ENCODE measurements at places on chromosomes 6 and 20. TPM values are rescaled to one million over a fixed set of nuclear protein-coding genes. Genes with fewer than 3 reads are reported as not detected.

DNA sequence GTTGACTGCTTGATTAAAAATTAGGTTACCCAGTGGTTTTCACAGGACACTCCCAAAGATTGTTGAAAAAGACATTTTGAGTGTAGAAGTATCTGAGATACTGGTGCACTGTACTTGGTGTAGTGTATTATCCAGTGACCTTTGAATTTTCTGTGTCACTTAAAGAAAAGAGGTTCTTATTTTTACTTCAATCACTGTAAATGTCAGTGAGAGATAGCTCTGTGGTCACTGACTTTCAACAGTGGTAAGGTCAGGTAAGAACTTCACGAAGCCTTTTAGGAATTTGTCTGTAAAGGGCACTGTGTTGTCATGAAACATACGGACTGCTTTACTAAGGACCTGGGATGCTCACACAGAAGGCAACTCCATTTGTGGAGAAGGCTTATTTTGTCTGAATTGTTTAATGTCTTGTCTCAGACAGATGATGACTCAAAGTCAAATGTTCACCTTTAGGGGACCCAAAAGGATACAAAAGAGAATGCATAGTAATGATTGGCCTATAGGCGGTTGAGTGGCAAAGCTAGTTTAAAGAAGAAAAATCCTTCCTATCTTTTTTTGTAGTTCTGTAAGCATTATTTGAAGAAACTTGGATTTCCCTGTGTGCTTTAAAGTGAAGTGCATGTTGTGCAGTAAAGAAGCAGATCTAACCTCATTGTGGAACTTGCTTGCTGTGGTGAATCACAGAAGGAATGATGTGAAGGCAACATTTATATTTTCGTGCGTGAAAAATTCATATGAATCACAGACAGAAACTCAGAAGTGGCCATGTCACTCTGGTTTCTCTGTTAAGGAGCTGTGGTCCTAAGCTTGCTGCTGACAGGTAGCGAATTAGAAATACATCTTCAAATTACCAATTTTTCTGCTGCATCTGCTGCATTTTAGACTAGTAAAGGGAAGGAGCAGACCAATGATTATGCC, 47.3 kb downstream of the ZFAND3 start:
- no peak for DNase-seq
- H3K27me3 ChIP-seq = no peaks in the 10 kb centered on the region
- no peaks in the 10 kb centered on the region for H3K36me3 ChIP-seq
- no peak overlapping the region for H3K27ac ChIP-seq
- peaks cover 53% of the 10 kb centered on the region for H3K4me1 ChIP-seq
- H3K4me3 ChIP-seq = no peak overlapping the region

GRCh38 chr6:2542858-2543218, 207.9 kb downstream of the MYLK4 start:
- H3K4me3 ChIP-seq = no peak overlapping the region
- H3K27ac ChIP-seq = no peak overlapping the region
- peaks cover 6% of the 10 kb centered on the region for H3K27me3 ChIP-seq
- H3K36me3 ChIP-seq = no peaks in the 10 kb centered on the region
- no peaks in the 10 kb centered on the region for H3K4me1 ChIP-seq
- no peak for DNase-seq

DNA sequence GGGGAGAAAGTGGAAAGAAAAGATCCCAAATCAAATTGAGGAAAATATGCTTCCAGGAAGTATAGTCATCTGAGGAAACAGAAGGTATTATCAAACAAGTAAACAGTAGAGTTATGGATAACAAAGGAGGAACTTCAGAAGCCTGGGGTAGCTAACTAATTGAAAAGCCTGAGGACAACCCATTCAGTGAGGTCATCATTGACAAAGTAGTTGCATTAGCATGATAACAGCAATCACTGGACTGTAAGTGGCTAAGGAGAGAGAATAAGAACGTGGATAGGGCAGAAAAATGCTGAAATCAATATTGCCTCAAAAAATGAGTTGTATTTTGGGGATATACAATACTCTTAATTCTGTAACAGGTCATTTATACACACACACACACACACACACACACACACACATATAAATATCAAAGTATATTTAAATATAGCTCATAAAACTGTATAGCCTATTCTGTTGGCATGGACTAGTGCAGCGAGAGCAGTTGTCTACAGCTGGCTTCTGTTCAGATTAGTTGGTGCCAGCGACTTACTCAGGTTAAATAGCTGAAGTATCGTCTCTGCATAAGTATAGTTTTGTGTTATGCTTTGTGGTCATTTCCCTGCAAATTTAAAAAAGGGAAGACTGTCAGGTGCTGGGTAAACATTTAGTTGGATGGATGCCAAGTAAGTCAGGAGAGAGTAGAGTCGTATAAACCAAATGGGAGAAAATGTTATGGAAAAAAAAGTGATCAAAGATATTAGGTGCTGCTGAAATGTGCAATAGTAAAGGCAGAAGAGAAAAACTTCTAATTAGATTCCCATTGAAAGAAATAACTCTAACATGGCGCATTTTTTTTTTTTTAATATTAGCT, 33.8 kb upstream of the CTAGE9 start:
- H3K4me3 ChIP-seq = no peak overlapping the region
- H3K36me3 ChIP-seq = no peaks in the 10 kb centered on the region
- no peaks in the 10 kb centered on the region for H3K27me3 ChIP-seq
- H3K27ac ChIP-seq = no peak overlapping the region
- DNase-seq = no peak
- no peaks in the 10 kb centered on the region for H3K4me1 ChIP-seq

DNA sequence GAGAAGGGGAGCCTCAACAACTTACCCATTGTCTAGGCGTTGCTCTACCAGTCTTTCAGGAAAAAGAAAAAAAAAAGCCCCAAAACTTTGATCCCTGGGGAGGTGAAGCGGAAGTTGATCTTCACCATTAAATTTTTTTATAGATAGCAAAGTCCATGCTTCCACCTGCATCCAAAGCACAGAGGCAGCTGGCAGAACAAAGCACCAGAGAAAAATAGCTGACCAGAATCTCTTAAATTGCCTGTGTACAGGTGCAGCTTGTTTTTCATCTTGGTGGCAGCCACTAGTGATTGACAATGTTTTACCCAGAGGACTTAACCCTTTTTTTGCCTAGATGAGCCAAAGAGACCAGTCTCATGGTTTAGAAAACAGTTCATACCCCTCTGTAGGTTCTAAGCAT, 86.0 kb downstream of the MYB start:
- H3K27ac ChIP-seq = no peak overlapping the region
- no peaks in the 10 kb centered on the region for H3K36me3 ChIP-seq
- no peaks in the 10 kb centered on the region for H3K27me3 ChIP-seq
- DNase-seq = no peak

The CAGE1 gene
- 0.19 TPM for total RNA-seq

DNA sequence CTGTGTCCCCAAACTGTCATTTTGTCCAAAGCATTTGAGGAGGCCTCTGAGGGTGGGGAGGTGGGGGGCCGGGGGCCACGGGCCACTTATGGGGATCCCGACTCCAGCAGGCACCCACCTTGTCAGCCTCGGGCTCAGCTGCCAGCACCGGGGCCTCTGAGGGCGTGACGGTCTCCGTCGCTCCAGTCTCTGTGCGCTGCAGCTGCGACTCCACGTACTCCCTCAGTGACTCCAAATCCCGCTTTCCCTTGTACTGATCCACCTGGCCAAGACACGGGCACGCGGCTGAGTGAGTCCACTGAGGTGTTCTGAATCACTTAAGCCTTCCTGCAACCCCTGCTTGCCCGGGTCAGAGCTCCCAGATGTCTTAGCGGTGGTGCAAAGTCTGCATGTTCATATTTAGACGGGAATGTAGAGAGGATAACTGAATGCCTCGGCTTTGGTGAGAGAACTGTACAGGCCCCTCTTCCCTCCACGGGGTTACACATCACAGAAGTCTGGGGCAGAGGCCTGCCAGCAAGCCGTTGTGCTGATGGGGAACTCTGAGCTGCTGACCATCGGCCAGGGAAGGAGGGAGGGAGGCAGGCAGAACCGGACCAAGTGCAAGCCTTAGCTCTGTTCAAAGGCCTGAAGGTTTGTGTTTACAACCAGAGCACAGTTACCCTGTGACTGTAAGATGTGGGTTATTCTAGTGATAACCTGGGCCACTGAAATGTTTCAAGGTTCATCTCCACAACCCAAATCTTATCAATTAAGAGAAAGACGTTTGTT, 21.8 kb downstream of the TXNDC5 start:
- no peak for DNase-seq
- no peaks in the 10 kb centered on the region for H3K4me1 ChIP-seq
- no peaks in the 10 kb centered on the region for H3K27me3 ChIP-seq
- no peak overlapping the region for H3K27ac ChIP-seq
- no peak overlapping the region for H3K4me3 ChIP-seq
- H3K36me3 ChIP-seq = peaks cover 54% of the 10 kb centered on the region

DNA sequence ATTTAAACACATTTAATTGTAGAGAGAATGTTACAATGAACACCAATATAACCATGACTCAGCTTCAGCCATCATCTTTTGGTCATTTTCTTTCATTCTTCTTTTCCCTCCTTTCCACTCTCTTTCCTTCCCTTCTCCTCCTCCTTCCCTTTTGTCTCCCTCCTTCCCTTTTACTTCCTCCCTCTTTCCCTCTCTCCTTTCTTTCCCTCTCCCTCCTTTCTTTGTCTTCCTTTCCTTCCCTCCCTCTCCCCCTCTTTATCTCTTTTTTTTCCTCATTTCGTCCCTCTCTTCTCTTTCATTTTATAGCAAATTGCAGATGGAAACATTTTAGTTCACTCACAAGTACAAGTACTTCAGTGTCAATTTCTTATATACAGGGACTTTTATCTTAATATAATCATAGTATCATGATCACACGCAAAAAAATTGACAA, 1.8 kb downstream of the ZKSCAN3 start:
- H3K4me3 ChIP-seq = peak overlapping the region; percentile 95
- no peaks in the 10 kb centered on the region for H3K36me3 ChIP-seq
- no peak for DNase-seq

GRCh38 chr20:21394551-21394950, 2.8 kb downstream of the NKX2-4 start:
- H3K27me3 ChIP-seq = peaks cover 74% of the 10 kb centered on the region
- H3K27ac ChIP-seq = no peak overlapping the region
- H3K4me3 ChIP-seq = no peak overlapping the region
- peaks cover 21% of the 10 kb centered on the region for H3K36me3 ChIP-seq
- no peak for DNase-seq

- H3K27ac ChIP-seq = no peak overlapping the region
- no peak overlapping the region for H3K4me3 ChIP-seq
- no peaks in the 10 kb centered on the region for H3K27me3 ChIP-seq
- peaks cover 5% of the 10 kb centered on the region for H3K4me1 ChIP-seq
- H3K36me3 ChIP-seq = no peaks in the 10 kb centered on the region
Observed at GRCh38 chr6:134849920-134850447, 99.9 kb downstream of the ALDH8A1 start.

The HLA-B gene
- total RNA-seq = 768 TPM

- peaks cover 36% of the 10 kb centered on the region for H3K4me1 ChIP-seq
- peak; percentile 98 for DNase-seq
- peaks cover 6% of the 10 kb centered on the region for H3K27me3 ChIP-seq
- peak within 1 kb of the TSS; percentile 99 for H3K27ac ChIP-seq
- H3K4me3 ChIP-seq = peak within 1 kb of the TSS; percentile 100
Observed at GRCh38 chr6:146543211-146543939, at the start of gene RAB32. TSS of gene RAB32 (plus strand) at chr6:146543833. CDS start at chr6:146543872, 39 bp downstream.
